ENCODE measurements at places on chromosomes 1 and 21. TPM values are rescaled to one million over a fixed set of nuclear protein-coding genes. Genes with fewer than 3 reads are reported as not detected.

DNA sequence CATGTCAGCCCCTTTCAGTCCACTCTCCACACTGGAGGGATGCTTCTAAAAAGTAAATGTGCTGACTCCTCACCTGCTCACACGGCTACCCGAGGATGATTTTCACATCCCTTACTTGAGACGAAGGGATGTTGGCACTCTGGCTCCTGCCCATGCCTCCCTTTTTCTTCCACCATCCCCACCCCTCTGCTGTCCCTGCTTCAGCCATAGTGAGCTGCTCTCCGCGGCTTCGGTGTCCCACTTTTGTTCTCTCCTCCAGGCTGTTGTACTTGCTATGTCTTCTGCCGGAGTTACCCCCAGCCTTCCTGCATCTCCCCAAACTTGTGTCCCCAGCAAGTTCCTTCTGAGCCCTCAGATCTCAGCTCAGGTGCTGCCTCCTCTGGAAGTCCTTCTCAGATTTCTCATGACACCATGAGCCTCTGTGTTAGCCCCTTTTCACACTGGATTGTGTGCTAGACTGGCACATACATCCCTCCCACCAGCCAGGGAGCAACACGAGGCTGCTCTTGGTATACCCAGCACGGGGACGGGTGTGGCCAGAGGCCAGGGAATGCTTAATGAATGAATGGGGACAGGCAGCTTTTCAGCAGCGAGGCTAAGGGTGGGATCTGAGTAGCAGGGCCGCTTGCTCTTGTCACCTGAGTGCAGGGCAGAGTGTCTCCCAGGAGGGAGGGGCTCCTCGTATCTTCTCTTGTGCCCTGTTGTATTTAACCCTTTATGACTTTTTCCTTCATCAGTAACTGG, 1.3 kb downstream of the ACOT11 start:
- H3K4me1 ChIP-seq = no peaks in the 10 kb centered on the region
- no peak overlapping the region for H3K27ac ChIP-seq
- peaks cover 3% of the 10 kb centered on the region for H3K27me3 ChIP-seq
- H3K36me3 ChIP-seq = no peaks in the 10 kb centered on the region

GRCh38 chr1:212620293-212620692, 11.7 kb downstream of the ATF3 start:
- H3K4me1 ChIP-seq = peaks cover 18% of the 10 kb centered on the region
- H3K4me3 ChIP-seq = no peak overlapping the region
- no peak overlapping the region for H3K27ac ChIP-seq
- DNase-seq = no peak
- peaks cover 52% of the 10 kb centered on the region for H3K36me3 ChIP-seq
- peaks cover 3% of the 10 kb centered on the region for H3K27me3 ChIP-seq

DNA sequence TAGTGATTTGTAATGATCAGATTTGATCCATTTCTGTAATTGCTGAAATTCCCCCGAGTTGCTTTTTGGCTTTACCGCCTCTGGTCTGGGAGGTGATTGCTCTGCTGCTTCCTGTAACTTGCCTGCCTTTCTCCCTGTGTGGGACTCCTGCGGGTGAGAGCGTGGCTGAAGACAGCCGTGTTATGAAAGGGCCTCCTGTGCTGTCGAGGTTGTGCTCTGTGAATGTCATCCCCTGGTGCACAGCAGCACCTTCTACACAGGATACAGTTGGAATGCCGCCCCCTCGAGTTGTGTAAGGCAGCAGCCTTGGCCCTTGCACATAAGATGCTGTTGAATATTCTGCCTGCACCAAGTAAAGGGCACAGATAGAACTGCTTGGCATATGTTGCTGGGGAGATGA, 5.9 kb downstream of the SOD1 start:
- DNase-seq = peak; percentile 23
- peaks cover 68% of the 10 kb centered on the region for H3K36me3 ChIP-seq
- H3K27me3 ChIP-seq = no peaks in the 10 kb centered on the region
- peak overlapping the region; percentile 41 for H3K4me3 ChIP-seq

GRCh38 chr1:104348277-104348676, 598.6 kb downstream of the AMY1C start:
- DNase-seq = no peak
- no peaks in the 10 kb centered on the region for H3K36me3 ChIP-seq

DNA sequence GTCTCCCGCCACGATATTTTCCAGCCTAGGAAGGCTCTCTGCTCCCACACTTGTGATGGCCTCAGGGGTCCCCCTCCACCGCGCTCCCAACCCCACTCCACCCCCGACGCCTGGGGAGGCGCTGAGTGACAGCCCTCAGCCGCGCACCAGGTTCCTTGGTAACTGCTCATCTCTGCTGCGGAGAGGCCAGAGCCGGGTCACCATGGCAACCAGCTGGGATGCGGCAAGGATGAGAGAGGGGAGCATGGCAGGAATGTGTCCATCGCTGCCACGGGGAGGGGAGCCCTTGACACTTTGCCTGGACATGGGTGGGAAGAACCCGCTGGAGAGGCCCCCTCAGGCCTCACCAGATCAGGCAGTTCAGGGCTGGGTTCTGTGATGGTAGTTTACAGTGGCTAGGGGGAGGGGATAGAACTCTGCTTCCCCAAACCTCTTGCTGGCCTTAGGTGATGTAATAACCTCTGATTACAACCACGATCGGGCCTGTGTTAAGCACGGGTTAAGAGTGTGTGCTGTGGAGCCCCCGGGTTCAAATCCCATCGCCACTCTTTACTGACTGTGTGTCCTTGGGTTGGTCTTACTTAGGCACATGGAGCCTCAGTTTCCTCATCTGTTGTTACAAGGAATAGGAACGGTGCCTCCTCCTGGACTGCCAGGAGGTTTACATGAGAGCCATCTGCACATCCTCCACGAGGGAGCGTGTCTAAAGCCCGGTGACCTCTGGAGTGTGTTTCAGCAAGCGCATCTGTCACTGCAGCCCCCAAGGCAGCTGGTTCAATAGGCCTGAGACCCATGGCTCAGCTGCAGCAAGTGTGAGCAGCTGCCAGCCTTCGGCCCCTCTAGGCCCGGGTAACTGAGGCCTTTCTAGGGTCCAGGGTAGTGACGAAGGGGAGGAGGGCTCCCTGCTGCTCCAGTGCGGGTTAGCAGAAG, 6.3 kb downstream of the KIF17 start:
- peaks cover 15% of the 10 kb centered on the region for H3K27me3 ChIP-seq
- no peak overlapping the region for H3K4me3 ChIP-seq
- no peak overlapping the region for H3K27ac ChIP-seq
- no peaks in the 10 kb centered on the region for H3K36me3 ChIP-seq

- no peaks in the 10 kb centered on the region for H3K4me1 ChIP-seq
- no peaks in the 10 kb centered on the region for H3K36me3 ChIP-seq
- no peak overlapping the region for H3K4me3 ChIP-seq
- no peak for DNase-seq
- H3K27me3 ChIP-seq = peaks cover 1% of the 10 kb centered on the region
These were observed 67.2 kb upstream of the FOXD3 start for GRCh38 chr1:63255153-63255552.

- no peak for DNase-seq
- no peaks in the 10 kb centered on the region for H3K36me3 ChIP-seq
- no peak overlapping the region for H3K27ac ChIP-seq
- peaks cover 4% of the 10 kb centered on the region for H3K27me3 ChIP-seq
- peaks cover 26% of the 10 kb centered on the region for H3K4me1 ChIP-seq
- H3K4me3 ChIP-seq = no peak overlapping the region
These were observed 2.3 kb upstream of the SLC2A5 start for GRCh38 chr1:9071554-9072235.

DNA sequence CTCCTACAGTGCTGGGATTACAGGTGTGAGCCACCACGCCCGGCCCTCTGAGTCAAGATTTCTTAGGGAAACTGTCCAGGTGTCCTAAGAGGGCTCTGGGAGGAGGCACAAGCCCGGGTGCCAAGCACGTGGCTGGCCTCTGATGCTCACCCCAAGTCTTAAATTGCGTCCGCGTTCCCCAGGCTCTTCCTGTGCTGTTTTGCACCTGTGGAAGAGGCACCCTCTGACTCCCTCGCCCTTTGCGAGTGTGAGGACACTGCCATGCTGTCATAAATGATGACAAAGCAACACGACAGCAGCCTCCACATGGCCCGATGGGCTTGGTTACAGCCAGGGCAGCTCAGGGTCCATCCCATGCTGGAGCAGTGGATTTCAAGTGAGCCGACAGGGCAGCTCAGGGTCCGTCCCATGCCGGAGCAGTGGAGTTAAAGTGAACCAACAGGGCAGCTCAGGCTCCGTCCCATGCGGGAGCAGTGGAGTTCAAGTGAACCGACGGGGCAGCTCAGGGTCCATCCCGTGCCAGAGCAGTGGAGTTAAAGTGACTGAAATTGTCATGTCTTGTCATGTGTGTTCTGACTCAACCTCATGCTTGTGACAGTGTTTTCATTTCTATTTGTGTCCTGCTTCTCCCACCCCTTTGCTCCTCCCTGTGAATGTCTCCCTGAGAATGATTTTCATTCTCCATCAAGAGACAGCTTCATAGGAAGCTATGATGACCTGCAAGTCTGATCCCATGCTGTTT, 33.9 kb downstream of the PCNT start:
- no peak overlapping the region for H3K4me3 ChIP-seq
- peaks cover 23% of the 10 kb centered on the region for H3K36me3 ChIP-seq
- no peaks in the 10 kb centered on the region for H3K4me1 ChIP-seq
- no peak for DNase-seq

DNA sequence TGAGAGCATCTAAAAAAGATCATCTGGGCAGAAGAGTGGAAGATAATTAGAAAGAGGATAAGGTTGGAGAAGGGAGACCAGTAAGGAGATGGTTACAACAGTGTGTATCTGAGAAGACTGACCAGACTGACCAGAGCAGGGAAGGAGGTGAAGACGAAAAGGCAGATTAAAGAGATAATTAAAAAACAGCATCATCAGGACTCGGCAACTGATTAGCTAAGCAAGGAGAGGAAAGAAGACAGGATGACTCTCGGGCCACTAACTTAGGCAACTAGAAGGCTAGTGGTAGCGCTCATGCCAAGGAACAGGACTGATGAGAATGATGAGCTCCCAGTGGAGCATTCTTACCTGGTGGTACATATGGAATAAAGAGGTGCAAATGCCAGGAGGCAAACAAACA, 3.9 kb downstream of the RBM34 start:
- no peak overlapping the region for H3K4me3 ChIP-seq
- H3K4me1 ChIP-seq = peaks cover 16% of the 10 kb centered on the region
- no peak overlapping the region for H3K27ac ChIP-seq

GRCh38 chr21:38306433-38307141, 49.8 kb downstream of the KCNJ15 start:
- peaks cover 2% of the 10 kb centered on the region for H3K27me3 ChIP-seq
- no peak for DNase-seq
- no peak overlapping the region for H3K4me3 ChIP-seq
- peaks cover 7% of the 10 kb centered on the region for H3K4me1 ChIP-seq
- no peak overlapping the region for H3K27ac ChIP-seq

DNA sequence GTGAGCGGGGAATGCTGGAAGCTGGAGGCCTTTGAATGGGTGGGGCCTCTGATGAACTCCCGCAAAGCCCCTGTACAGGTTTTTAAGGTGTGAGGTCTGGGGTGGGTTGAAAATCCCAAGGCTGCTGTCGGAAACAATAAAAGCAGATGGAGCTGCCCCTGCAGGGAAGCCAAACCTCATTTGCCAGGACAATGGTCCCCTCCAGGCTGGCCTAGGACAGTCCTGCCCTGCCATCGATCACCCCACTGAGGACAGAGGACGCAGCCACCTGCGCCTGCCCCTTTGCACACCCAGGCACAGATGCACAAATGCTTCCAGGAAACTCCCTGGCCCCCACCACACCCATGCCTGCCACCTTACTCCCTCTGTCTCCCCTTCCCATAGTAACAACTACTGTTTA, 4.4 kb downstream of the DRAXIN start:
- H3K4me3 ChIP-seq = no peak overlapping the region

DNA sequence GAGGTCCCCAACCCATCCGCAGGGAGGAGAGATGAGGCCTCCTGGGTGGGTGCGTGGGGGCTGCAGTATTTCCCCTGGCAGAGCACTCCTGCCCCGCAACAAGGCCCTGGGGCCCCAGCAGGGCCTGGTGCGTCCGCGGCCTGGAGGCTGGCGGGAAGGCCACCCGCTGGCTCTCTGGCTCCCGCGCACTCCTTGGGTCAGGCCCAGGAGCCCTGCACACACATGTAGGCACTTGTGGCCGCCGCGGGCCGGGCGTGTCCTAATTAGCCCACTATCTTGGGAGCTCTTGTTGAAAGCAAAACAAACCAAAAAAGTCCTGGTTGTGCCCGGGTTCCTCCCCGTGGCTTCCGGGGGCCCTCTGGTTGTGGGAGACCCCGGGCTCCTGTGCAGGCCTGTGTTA, 49.7 kb upstream of the CCDC27 start:
- no peak overlapping the region for H3K27ac ChIP-seq
- H3K27me3 ChIP-seq = peaks cover 2% of the 10 kb centered on the region
- H3K4me3 ChIP-seq = no peak overlapping the region
- H3K4me1 ChIP-seq = no peaks in the 10 kb centered on the region

DNA sequence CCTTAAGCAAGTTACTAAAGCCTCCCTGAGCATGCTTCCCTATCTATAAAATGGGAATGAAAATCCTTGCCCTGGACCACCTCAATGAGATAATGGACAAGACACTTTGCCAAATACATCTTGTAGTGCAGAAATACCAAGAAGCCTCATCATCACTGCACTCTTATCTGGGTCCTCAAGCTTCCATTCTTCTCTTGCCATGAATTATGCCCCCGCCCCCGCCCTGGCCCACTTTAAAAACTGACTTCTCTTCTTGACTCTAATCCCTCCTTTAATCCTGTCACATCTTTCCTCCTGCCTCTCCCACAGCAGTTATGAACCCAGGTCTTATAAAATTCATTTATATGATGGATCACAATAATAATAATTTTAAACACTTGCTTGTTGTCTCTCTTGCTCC, 14.8 kb downstream of the ARHGEF11 start:
- no peak for DNase-seq
- peaks cover 21% of the 10 kb centered on the region for H3K27me3 ChIP-seq
- no peak overlapping the region for H3K4me3 ChIP-seq
- H3K36me3 ChIP-seq = no peaks in the 10 kb centered on the region
- H3K27ac ChIP-seq = no peak overlapping the region

DNA sequence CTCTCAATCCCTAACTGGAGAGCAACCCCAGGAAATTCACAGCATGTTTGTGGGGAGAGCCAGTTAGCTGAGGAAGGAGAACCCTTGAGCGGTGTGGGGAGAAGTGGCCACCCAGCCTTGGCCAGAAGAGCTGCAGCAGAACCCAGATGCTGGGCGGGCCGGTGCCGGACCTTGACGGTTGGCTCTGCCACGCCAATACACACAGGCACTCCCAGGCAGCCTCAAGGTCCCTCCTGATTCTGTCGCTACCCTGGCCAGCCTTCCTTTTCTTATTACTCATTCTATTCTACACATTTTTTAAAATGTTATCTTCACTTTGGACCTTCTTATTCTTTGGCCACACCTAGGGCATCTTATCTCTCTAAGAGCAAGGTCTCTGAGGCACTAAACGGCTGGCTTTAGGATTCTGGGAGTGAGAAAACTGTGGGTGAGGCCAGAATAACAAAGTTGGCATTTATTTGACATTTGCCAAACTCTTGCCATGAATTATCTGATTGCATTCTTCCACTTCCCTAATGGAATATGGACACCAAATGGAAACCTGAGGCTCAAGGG, 50.4 kb upstream of the GPR37L1 start:
- H3K36me3 ChIP-seq = no peaks in the 10 kb centered on the region
- H3K27ac ChIP-seq = no peak overlapping the region
- no peaks in the 10 kb centered on the region for H3K4me1 ChIP-seq
- no peak for DNase-seq
- H3K27me3 ChIP-seq = peaks cover 2% of the 10 kb centered on the region

The LCA5L gene
- total RNA-seq = not detected

The HPDL gene
- 34.8 TPM for total RNA-seq

The TMEM269 gene
- 0.29 TPM for total RNA-seq

The SYNC gene
- total RNA-seq = 0.05 TPM

The LYPD8 gene
- total RNA-seq = not detected

The TMIGD3 gene
- not detected for total RNA-seq
